ENCODE measurements at places on chromosomes 6 and 20. TPM values are rescaled to one million over a fixed set of nuclear protein-coding genes. Genes with fewer than 3 reads are reported as not detected.
A peak's percentile ranks its signal among the peaks of the same experiment; 100 is the strongest.

DNA sequence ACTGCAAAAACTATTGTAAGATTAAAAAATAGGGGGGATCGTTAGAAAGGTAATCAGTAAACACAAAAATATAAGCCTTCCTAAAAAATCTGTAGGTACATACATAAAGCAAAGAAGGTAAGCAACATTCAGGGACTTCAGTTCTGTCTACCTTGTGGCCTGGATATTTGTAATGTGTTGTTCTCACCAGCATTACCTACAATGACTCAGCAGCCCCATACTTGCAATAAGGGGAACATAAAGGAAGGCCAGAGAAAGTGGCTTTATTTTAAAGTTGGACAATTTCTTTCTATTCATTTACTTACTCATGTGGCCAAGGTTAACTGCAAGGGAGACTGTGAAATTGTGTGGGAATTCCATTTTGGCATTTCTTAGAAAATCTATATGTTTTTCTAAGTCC is 277.2 kb upstream of the PREP start:
- no peak for DNase-seq

The PGC gene
- total RNA-seq: not detected

GRCh38 chr6:112939563-112939962 is 592.4 kb downstream of the RFPL4B start:
- peak; percentile 43 for DNase-seq

DNA sequence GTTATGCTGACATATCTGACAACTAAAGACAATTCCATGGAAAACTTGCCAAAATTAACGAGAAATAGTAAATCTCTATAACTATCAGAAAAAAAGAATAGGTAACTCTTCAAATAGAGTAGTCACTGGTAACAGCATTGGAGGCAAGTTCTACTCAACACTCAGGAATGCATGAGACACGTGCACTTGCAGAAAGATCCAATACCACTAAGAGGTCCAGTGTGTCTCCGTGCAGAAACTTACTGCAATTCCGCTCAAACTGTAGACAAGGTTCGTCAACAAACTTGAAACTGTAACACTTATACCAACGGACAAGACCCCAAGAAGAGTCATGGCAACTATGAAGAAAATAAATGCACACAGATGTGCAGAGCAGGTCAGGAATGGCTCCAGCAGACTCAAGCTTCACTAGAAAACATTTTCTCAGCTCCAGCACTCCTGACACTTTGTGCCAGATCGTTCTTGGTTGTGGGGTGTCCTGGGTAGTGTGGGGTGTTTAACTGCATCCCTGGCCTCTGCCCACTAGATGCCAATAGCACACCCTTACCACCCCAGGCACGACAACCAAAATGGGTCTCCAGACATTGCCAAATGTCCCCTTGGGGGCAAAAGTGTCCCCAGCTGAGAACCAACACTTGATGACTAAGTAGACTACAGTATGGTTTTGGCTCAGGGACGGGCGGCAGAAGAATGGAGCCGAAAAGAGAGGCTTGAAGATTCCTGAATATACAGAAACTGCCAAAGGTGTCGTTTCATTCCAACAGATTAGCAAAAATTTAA is 134.8 kb downstream of the DTNBP1 start:
- DNase-seq: no peak

- DNase-seq: no peak
Observed at GRCh38 chr6:167668754-167669552, 157.8 kb upstream of the AFDN start.
